Breast epithelium (tissue), 4 donors: ENCODE measurements at places on chromosomes 1 and 21. TPM values are rescaled to one million over a fixed set of nuclear protein-coding genes. Genes with fewer than 3 reads are reported as not detected.

The C1QTNF12 gene
- not detected for total RNA-seq

The ABCD3 gene
- total RNA-seq, result 60.3 TPM

The C4BPB gene
- 0.98 TPM for total RNA-seq

DNA sequence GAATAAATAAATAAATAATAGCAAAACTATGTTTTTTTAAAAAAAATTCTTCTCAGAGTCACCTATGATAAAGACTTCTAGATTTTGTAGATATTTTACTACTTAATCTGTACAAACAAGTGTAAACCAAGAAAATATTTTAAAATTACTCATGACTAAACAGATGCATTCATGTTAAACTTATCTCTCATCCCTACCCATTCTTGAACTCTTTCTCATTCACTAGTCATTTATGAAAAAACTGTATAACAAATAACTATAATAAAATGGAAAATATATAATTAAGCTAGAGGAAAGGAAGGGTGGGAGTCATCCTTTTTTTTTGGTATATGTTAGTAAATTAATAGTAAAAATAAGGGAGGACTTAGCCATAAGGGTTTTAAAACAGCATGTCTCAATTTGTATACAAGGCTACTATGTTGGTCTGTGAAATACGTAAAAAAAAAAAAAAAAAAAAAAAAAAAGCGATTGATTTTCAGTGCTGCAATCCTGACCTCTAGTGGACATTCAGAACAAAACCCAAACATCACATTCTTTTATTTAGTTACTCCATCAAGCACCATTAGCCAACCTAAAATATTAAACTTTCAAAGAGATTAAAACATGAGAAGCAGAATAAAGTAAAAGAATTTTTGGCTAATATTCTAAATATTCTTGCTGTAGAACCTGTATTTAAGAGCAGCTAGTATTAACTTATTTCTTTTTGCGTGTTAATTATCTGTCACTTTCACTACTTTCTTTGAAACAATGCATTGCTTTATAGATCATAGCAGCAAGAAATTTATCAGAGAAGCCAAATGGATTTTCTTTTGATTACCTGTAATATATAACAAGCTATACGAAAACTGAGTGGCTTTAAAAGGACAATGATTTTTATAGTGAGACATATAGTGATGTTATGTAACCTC, 255.8 kb upstream of the CACYBP start:
- DNase-seq, result no peak

DNA sequence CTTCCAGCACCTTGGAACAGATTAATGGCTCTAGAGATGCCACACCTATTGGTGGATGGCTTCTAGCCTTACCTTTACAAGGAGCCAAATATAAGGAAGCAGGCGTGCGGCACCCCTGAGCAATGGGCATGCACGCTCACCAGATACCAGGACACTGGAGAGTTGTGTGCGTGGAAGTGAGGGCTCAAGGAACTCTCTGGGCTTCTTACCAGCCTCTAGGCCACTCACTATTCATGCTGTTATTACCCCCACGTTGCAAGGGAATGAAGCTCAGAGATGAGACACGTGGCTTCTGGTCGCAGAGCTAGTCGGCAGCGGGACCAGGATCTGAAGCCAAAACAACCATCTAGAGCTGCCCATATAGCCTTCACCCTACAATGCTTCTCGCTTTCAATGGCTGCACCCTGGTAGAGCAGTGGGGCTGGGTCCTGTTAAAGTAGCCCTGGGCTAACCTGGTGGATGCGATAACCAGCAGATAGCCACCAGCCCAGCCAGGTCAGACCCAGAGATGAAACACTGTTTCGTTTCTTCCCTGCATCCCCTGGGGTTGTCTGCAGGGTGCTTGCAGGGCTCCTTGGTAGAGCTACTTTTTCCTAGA, 396.4 kb upstream of the VAMP3 start:
- no peak for DNase-seq

DNA sequence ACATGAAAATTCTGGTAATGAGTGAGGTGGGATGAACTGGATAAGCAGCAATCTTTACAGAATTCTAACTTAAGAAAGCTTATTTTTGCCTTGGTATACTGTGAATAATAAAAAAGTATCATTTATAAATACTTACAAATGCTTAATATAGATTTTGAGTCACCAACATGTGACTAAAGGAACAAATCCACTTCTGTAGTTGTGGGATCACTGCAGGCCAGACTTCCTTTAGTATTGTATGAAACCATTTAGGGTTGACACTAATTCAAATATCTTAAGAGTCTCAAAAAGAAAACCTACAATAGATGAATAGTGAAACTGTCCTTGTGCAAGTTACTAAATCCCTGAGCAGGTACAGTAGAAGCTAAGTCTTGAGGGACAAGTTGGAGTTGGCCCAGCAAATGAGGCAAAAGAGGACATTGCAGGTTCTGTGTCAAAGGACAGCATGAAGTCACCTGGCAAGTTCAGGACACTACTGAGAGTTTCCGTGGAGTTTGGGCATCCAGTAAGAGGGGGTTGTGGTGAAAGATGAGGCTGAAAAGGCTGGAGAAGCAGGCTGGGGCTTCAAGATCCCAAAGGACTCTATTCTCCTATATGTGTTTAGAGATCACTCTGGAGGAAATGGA, 5.9 kb upstream of the THEM4 start:
- DNase-seq, result no peak
